Motor neuron (in vitro differentiated cells): ENCODE measurements at places on chromosomes 3 and 15. TPM values are rescaled to one million over a fixed set of nuclear protein-coding genes. Genes with fewer than 3 reads are reported as not detected.

DNA sequence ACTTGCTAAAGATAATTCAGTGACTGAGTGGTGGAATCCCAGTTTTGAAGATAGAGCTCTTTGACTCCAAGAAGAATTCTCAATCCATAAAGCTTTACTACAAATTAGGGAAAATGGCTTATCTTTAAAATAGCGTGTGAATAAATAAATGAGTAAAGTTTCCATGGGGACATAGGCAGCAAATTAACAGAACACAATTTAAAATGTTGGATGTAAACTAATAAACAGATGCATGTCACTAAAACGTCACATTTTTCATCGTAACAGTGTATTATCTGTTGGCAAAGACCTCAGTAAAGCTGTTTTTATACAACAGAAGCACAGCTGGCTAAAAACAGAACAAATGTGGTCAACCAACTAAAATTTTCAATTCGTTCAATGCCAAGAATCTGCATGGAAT is 913.9 kb upstream of the CFAP20DC start:
- no peak for ATAC-seq

DNA sequence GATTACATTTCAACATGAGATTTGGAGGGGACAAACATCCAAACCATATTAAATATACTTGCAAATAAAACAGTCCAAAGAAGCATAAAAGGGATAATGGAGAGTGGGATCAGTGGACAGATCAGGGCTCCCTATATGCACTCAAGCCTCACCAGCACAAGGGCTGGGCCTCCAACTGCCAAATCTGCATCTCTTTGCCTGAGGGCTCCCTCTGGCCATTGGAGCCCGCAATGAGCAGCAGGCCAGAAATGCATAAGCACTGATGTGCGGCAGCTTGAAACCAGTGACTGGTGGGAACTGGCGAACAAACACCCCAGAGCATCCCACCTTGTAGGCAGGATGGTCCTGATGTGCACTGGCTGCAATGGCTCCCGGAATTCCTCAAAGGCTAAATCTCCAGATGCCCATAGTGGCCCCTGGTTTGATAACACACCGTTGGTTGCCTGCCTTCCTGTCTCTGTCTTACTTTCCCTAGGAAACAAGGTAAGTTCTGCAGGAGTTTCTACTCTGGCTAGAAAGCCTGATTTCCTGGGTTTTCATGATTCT is 55.9 kb upstream of the POMGNT2 start:
- peak; percentile 55 for ATAC-seq

DNA sequence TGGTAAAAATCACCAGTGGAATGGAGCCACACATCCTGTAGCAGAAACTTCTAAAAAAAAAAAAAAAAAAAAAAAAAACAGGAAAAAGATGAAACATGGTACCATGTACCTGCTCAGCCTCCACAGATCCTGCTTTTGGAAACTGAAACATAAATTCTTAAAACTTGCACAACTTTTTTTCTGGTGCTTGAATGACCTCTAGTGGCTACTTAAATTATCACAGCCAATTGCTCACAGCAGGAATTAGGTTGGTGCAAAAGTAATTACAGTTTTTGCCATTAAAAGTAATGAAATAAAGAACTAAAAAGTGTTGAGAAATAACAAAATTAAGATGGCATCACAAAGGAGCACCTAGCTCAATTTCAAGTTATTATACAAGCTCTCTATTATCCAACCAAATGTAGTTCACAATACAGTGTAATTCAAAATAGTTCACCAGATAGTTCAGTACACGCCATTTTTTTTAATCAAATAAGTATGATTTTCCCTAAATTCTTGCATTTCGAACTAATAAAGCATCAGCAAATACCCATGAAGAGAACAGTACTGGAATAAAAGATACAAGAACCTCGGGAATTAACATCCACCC is 80.6 kb downstream of the ULK4 start:
- ATAC-seq, result no peak

DNA sequence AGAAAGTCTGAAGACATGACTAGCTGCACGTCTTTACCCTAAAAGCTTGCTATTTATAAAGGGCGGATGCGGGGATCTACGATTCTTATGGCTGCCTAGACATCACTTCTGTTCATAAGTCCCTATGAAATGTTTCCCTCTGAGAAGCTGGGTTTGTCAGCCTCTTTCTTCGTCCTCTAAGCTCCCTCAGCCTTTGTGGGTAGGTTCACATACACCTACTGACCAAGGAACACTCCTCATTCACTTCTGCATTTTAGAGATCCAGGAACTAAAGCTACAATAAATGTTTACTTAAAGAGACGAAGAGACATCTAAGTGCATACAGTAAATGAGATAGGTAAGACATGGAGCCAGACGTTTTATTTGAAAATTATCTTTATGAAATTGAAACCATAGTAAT is 16.7 kb upstream of the RAMAC start:
- ATAC-seq, result no peak

DNA sequence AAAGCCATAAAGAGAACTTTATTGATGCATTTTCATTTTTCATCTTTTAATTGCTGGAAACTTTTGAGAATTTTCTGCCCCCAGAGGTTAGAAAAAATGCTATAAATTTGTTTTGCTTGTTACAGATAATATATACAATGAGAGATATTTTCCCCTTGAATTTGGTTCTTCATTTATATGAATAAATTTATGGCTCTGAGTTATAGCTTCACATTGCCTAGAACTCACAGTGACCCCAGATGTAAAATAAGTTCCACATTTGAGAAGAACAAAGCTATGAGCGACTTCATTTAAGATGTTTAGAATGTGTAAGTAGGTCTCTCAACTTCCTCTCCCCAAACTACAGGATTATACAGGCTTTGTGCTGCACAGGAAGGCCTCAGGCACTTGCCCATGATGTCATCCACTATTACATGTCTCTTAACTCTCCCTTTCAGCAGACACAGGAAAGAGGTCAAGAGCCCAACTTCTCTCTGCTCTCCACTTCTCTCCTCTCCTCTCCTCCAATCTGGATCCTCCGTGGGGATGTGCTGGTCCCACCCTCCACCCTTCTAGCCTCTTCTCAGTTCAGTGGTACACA is 92.8 kb downstream of the DUT start:
- peak; percentile 54 for ATAC-seq

GRCh38 chr3:14810801-14811661 is 7.7 kb upstream of the FGD5 start:
- ATAC-seq, result peak; percentile 3

DNA sequence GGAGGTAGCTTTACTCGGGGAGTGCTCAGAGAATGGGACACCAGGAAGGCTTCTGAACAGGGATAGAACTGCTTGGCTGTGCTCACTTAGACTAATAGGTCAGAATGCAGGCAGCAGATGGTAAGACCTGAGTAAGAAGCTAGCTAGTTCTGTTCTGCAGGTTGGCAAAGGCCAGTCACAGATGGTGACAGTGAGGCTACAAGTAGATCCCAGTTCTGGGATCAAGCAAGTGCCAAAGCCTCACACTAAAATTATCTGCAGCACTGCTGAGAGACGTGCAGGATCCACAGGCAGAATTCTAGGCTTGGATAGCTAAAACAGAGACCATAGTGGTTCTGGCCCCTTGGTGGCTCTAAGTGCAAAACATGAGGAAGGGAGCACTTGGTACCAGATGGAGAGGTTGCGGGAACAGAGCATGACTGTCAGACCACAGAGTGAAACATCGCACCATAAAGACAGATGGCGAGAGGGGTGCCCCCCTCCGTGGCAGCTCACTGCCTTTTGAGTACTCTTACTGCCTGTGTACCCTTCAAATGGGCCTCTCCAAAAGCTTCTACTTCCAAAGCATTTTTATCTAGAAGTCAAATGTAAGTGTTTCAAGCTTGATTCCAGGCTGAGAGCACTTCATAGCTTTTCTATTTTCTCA is 3.6 kb upstream of the GLCE start:
- no peak for ATAC-seq

DNA sequence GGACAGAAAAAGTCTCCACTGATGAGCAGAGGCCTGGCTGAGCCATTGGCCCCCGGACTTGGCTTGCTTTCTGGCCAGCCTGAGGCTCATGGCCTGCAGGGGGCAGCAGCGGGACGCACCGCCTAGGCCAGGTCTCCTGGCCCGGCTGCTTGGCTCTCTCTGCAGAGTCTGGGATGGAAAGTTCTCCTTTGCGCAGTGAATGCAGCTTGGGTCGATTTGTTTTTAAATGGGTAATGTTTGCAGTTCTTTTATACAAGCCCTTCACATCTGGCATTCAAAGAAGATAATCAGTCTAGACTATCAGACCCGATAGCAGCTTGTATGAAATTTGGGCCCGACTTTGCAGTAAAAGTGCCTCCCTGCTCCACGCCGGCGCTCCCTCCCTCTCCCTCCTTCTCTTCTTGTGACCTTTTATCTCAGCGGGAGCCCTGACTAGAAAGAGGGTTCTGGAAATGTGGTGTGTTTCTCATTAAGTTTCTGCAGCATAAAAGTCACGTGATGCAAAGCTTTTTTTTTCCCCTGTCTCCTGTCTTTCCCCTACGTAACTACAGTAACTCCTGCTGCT is 59.9 kb downstream of the ZNF621 start:
- ATAC-seq, result peak; percentile 94

- peak; percentile 1 for ATAC-seq
Measured at GRCh38 chr15:80990955-80991354, 1.3 kb upstream of the MESD start.

DNA sequence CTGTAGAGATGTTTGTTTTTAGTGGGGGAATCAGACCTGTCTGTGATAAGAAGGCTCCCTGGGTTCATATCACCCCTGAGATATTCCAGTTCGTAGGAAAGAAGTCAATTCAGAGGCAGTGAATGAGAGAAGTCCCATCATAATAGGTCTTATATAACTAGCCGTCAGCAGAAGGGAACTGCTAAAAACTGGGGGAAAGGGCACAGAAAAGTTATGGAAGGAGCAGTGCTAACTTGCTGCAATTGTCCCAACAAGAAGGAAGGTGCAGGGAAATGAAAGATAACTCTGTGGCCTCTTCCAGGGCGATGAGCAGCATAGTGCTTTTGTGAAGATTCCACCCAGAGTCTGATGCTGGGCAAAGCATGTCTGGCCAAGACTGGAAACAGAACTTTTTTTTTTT is 9.0 kb upstream of the CA12 start:
- peak; percentile 10 for ATAC-seq

- ATAC-seq, result no peak
Measured at GRCh38 chr3:100376301-100376700, 24.6 kb downstream of the TOMM70 start.

- ATAC-seq, result no peak
Measured at GRCh38 chr15:64854041-64854440, 12.3 kb downstream of the PLEKHO2 start.

DNA sequence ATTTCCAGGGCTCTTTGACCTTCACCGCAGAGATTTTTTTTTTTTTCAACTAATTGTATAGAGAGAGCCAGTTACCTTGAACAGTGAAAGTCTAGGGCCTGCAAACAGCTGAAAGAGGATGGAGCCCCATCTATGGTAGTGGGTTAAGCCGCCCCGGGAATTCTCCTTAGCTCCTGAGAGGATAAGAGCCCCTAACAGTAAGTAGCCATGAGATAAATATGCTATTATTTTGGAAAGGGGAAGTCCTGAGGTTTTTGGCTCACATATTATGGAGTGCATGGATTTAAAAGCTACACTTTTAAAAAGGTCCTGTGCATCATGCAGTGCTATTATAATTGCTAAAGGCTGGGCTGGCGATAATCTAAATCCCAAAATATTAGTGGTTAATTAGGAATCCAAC is 115.0 kb downstream of the FBN1 start:
- ATAC-seq, result no peak

- ATAC-seq, result peak; percentile 62
Measured at GRCh38 chr15:98728082-98728810, 79.9 kb downstream of the IGF1R start.

DNA sequence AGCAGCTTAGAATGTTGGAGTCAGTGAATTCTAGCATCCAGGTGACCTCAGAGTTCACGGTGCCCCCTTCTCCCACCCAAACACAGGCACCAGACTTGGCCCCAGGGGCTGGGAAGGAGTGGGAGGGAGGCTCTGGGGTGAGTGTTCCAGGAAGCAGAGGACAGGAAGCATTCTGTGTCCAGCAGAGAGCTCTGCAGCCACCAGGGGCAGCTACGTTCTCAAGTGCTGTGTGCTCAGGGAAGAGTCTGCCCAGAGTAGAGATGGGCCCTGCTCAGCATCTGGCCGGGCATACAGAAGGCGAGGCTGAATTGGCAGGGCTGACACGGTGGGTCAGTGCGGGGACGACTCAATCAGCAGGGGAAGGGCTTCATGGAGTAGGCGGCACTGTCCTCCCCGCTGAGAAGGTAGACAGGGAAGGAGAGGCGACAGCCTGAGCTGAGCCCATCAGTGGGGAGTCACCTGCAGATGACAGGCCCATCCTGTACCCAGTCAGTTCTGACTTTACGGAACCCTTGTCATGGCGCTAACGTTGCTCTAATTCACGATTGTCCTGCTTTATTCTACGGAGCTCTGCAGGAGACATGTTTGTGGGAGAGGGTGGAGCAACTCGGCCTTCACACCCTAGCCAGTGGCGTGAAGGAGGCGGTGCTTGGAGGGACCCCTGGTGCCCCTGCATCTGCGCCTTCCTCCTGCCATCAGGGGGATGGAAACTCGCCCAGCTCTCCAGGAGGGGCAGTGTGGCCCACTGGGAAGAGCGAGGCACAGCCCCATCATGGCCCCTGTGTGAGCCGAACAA is 82.2 kb downstream of the C3orf70 start:
- peak; percentile 64 for ATAC-seq

- ATAC-seq, result peak; percentile 96
Measured at GRCh38 chr15:93321881-93322282, 232.9 kb upstream of the RGMA start.

DNA sequence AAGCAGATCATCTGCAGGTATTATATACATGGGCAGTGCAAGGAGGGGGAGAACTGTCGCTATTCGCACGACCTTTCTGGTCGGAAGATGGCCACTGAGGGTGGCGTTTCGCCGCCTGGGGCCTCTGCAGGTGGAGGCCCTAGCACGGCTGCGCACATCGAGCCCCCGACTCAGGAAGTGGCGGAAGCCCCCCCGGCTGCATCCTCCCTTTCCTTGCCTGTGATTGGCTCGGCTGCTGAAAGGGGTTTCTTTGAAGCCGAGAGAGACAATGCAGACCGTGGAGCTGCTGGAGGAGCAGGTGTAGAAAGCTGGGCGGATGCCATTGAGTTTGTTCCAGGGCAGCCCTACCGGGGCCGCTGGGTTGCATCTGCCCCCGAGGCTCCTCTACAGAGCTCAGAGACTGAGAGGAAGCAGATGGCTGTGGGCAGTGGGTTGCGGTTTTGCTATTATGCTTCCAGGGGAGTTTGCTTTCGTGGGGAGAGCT is 639 bp downstream of the MKRN3 start:
- peak; percentile 66 for ATAC-seq

The MST1R gene
- 0.68 and 0.83 TPM in 2 replicates for total RNA-seq

The SKOR1 gene
- total RNA-seq, result 0.45 and 0.63 TPM in 2 replicates

The KNG1 gene
- not detected in 2 replicates for total RNA-seq

The KBTBD12 gene
- 0.45 TPM in 1 of 2 replicates, not detected in the other for total RNA-seq

The CCRL2 gene
- total RNA-seq, result 0.13 TPM in 1 of 2 replicates, not detected in the other

The GLT8D1 gene
- total RNA-seq, result 59.5 and 60.3 TPM in 2 replicates

The ITIH1 gene
- 1.0 and 1.1 TPM in 2 replicates for total RNA-seq

The GJD2 gene
- 0.41 and 0.42 TPM in 2 replicates for total RNA-seq

The SCN5A gene
- 0.87 and 1.2 TPM in 2 replicates for total RNA-seq

The NT5DC2 gene
- 97.1 and 111 TPM in 2 replicates for total RNA-seq

The USF3 gene
- total RNA-seq, result 9.3 and 10.6 TPM in 2 replicates

The HTR3E gene
- 0.41 and 0.49 TPM in 2 replicates for total RNA-seq

The AADACL2 gene
- 0.04 TPM in 1 of 2 replicates, not detected in the other for total RNA-seq

The TRPM7 gene
- 18.7 and 19.0 TPM in 2 replicates for total RNA-seq

The MYRIP gene
- 6.4 and 10.2 TPM in 2 replicates for total RNA-seq
